NCI-H1436 (cell line): ENCODE measurements at places on chromosomes 3 and 15.

- DNase-seq, result no peak
Observed at GRCh38 chr3:160061525-160061924, 72.9 kb downstream of the IL12A start.

DNA sequence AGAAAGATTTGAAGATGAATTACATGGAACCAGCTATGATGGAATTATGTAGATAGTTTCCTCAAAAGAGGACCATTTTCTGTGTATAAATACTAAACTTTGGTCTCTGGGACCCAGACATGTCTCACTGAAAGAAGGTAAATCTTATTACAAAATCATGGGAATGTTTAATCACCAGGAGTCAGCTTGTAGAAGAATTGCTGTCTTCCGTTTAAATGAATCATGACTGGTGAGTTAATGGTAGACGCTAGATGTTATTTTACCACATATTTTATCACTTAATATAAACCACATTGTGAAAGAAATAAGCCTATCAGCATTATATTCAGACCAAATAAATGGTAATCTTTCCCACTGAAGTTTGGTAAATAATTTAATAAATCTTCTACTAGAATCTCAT, 322.3 kb upstream of the SUCLG2 start:
- DNase-seq, result no peak

DNA sequence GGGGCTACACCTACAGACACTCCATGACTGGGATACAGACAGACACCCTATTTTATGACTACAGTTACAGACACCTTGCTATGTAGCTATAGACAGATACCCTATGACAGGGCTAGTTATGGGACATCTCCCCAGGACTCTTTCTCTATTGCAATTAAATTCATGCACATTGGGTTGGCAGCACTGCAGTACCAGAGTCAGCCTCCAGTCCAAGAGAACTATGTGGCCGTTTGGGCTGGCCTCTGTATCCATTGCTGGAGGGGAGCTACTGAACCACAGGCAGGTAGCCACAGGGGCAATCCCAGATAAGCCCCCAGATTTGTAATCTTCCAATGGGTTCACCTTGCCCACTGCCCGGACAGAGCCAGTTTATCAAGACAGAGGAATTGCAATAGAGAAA, 108.4 kb upstream of the SPATA16 start:
- DNase-seq, result no peak

- DNase-seq, result no peak
Observed at GRCh38 chr3:4935347-4935746, 43.9 kb upstream of the BHLHE40 start.

DNA sequence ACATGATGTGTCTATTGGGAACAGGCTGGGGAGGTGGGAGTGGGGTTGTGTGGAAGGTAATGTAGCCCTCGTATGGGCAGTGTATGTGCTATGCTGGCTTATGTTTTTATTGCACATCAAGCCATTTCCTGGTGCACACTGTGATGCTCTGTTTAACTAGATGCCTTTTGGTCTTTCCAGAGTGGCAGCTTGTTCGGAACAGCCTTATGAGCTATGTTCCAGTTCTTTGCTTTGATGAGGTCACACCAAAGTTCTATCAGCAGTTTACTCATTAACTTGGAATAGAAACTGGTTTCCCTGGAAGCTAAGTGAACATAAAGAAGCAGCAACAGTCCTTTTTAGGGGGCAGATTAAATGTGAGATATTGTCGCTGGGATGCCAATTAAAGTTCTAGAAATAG, 133.9 kb downstream of the DIPK2A start:
- no peak for DNase-seq

DNA sequence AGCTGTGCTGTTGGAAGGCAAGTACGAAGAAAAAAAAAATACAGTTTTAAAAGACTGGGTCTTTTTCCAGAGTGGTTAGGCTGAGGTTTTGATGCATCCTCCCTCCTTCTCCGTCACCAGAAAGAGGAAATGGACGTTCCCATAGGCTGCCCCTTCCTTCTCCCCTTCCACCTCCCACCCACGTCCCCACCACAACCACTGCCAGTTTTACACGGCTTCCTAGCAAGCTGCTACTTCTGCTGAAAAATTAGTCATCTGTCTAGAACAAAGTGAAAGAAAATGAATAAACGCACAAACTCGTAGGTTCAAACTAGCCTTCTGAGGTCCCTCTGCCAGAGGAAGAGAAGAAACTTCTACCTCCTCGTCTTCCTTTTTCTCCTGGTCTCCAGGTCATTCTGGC, 71.6 kb upstream of the RPL35A start:
- no peak for DNase-seq

DNA sequence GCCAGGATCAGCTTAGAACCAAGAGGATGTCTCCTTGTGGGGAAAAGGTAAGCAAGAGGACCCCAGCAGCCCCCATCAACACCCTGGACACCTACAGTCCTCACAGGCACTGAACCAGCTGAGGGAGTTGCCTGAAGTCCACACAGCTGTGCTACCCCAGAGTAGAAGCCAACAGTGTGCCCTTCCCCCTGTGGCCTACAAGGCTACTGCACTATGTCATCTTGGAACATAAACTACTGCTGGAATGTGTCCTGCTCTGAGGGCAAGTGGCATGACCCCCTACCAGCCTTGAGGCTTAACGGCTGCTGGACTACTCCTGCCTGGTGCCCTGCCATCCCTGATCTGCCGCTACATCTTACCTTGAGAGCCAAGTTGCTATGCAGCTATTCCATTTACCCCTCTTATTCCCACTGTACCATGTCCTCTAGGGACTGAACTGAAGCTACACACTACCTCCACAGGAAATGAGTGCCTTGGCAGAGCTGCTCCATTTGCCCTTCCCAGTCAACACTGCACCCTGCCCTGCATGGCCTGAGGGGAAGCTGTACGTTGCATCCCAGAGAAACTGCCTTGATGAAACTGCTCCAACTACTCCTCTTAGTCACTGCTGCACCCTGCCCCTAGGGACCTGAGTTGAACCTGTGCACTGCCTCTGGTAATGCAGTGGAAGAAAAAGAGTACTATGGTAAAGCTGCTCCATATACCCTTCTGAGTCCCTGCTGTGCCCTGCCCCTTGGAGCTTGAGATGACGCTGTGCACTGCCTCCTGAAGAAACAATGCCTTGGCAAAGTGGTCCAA, 40.2 kb upstream of the ATP13A5 start:
- DNase-seq, result no peak

DNA sequence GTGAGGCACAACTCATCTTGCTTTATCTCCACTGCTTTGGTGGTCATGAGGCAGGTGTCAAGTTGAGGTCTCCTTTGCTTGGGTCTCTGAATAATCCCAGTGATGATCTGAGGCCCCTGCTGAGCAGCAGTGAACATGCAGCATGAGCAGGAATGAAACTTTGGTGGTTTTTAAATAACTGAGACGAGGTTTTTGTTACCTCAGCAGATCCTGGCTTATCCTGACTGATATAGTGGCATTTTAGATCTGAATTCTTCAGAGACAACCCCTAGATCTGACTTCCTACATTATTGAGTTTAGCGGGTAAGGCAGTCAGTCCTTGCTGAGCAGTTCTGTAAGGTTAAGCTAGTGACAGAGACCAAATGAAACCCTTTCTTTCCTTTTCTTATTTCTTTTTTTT, 230.4 kb downstream of the ARRDC4 start:
- DNase-seq, result no peak

- no peak for DNase-seq
Observed at GRCh38 chr3:72665701-72666446, 182.4 kb downstream of the SHQ1 start.
